ENCODE measurements at places on chromosomes 2 and 18. TPM values are rescaled to one million over a fixed set of nuclear protein-coding genes. Genes with fewer than 3 reads are reported as not detected.

Gene PUS10
- total RNA-seq = 9.6 TPM

Gene SP5
- not detected for total RNA-seq

Gene DAPL1
- total RNA-seq = not detected

Gene ESPNL
- 9.8 TPM for total RNA-seq

Gene PXDN
- 144 TPM for total RNA-seq

Gene ABCG5
- not detected for total RNA-seq

Gene ATP6V1B1
- 1.7 TPM for total RNA-seq

Gene STK39
- total RNA-seq = 19.9 TPM

Data from smooth muscle cell of trachea (primary cell).